ENCODE measurements at places on chromosomes 1 and 21.

DNA sequence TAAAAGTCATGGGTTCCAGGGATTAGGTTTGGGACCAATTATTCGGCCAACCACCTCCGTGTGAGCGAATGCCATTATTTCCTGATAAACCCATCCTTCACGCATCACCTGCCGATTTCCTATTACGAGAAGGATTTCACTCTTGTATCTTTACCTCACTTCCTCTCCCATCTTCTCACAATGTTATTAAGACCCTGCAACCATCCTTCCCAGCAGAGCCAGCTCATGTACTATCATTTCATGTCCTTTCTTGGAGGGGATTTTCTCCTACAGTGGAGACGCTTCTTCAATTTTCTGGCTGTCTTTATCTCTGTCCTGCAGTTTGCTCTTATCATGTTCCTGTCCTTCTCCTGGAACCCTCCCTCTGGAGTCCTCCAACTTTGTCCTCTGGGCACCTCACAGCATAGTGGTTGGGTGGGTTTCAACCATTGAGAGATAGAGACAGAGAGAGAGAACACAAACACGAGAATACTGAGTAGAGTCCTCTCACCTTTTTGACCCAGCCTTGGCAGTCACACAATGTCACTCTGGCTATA, 192.2 kb downstream of the DYRK1A start:
- DNase-seq = no peak

- DNase-seq = no peak
Measured at GRCh38 chr21:42766739-42767560, 112.4 kb downstream of the WDR4 start.

DNA sequence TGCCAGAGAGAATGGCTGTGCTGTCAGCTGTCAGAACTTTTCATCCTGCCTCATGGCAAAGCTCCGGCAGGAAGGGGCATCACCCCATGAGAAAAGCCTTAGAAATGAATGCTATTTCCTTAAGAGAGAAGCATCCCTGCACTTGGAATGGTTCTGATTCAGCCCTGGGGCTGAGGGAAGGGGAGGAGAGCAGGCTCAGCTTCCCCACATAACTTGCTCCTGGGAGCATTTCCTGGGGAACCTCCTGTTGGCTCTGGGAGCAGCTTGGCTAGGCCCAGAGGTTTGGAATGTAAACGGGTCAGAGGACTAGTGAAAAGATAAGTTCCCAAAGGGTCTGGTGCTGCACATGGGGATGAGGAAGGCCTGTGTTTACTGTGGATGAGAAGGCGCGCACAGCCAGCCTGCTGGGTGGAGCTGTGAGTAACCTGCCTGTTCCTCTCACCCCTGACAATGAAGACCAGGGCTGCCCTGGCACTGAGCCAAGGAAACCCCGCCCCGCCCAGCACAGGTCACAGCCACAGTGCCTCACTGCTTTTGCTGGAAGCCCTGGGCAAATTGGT, 5.0 kb downstream of the PRELP start:
- DNase-seq = peak; percentile 71

GRCh38 chr1:231776757-231777062, 150.1 kb downstream of the DISC1 start:
- no peak for DNase-seq

- DNase-seq = no peak
Measured at GRCh38 chr1:17377325-17377953, 5.4 kb downstream of the PADI6 start.

DNA sequence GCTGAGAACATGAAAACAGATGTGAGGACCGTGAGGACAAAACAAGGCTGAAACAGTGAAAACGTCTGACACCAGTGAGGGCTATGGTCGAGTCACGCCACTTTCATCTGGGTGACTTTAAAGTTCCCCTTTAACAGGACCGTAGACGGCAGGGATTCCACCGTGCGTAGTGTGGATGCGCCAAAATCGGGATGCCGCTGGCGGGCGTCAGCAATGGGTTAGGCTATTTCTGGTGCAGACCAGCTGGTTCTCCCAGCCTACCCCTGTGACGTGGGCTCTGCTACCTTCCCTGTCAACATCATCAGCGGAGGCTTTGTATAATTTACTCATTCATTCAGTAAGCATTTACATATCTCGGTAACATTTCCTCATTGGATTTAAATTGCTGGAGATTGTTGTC, 246.6 kb upstream of the AJAP1 start:
- no peak for DNase-seq

DNA sequence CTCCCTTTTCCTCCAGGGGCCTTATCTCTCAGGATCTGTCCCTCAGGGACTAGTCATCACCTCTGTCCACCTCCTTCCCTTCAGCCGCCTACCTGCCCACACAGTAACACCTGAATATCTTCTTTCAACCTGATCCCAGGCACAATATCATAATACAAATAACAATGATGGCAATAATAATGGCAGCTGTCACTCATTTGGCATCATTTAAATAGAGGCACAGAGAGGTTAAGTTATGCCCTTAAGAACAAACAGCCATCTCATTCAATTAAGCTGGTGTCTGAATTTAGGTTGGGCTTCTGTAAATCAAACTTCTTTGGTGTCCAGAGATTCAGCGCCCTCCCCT, 47.5 kb downstream of the AHDC1 start:
- DNase-seq = no peak

GRCh38 chr1:54649130-54649898, 7.7 kb downstream of the MROH7 start:
- DNase-seq = no peak

GRCh38 chr1:156486421-156487344, 13.9 kb downstream of the MEF2D start:
- no peak for DNase-seq

DNA sequence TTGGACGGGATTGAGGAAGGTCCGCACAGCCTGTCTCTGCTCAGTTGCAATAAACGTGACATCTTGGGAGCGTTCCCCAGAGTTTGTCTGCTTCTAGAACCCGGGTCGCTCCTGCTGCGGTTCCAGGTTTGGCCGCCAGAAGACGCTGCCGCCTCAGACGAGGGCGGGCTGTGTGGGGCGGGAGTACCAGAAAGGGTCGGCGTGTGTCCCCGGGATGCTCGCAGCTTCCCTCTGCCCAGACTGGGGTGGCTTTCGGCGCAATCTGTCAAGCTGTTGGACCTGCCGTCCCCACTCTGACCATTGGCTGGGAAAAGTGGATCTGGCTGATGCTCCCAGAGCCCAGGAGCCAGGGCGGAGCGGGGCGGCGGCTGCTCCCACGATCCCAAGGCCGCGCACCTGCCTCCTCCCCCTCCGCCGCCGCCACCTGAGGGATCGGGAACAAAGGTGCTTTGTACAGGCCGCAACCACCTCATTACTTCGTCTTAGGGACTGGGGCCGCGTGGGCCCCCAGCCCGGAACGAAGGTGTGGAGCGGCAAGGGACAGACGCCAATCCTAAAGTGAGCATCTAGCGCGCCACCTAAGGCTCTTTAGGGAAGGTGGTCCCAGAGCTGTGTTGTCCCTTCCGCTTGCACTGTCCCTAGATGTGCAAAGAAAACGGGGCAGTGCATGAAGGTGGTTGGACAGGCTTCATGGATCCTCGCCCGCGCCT, 683 bp upstream of the EFNA4 start:
- DNase-seq = peak; percentile 91

DNA sequence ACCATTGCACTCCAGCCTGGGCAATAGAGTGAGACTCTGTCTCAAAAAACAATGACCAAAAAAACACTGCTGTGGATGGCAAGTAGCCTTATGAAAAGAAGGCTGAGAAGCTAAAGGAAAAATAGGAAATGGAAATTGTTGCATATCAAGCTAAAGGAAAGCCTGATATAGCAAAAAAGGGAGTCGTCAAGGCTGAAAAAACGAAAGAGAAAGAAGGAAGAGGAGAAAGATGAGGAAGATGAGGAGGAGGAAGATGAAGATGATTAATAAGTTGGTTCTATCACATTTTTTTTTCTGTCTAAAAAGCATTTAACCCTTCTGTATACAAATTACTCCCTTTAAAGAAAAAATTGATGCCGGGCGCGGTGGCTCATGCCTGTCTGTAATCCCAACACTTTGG, 10.2 kb upstream of the PRDX1 start:
- no peak for DNase-seq

DNA sequence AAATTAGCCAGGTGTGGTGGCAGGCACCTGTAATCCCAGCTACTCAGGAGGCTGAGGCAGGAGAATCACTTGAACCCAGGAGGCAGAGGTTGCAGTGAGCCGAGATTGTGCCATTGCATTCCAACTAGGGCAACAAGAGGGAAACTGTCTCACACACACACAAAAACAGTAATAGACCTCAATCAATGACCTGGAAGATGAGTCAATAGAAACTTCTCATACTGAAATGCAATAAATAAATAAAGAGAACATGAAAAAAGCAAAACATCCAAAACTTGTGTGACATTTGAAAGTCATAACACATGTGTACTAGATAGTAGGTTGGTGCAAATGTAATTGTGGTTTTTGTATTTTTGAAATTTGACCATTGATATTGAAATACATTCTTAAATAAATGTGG, 1338.5 kb downstream of the AMY1C start:
- DNase-seq = no peak

GRCh38 chr21:45555557-45556301, 13.5 kb upstream of the SLC19A1 start:
- DNase-seq = peak; percentile 87

DNA sequence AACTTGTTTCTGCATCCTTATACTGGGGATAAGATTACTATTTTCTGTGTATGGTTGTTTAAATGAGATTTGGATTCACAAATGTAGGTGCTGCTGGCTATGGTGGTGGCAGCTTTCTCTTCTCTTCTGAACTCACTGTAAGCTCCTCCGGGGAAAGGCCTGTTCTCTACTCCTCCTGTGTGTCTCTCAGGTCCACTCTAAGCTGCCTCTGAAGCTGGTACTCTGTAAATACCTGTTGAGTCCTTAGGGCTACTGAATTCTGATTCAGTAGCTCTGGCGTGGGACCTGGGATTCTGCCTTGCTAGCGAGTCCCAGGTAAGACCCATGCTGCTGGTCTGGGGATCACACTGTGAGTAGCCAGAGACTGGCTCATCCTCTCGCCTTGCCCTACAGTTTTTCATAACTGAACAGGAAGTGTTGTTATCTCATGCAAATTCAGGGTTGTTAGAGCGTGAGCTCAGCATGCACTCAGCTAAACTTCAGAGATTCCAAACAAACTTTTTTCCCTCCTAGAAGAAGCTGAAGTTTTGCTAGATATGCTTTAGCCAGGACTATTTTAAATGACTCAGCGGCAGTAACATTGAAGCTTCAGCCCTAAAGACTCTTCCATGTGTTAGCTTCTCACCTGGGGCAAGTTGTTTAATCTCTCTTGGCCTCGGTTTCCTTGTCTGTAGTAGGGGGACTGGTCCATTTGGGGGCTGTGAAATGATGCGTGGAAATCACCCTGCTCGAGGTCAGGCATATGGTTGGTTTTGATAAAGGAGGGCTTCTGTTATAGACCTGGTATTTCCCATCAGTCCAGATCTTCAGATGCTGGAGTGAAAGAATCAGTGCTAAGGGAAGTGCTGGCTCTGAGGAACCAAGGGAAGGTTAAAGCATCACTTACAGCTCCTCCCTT, 271.5 kb upstream of the TMEM51 start:
- DNase-seq = no peak

DNA sequence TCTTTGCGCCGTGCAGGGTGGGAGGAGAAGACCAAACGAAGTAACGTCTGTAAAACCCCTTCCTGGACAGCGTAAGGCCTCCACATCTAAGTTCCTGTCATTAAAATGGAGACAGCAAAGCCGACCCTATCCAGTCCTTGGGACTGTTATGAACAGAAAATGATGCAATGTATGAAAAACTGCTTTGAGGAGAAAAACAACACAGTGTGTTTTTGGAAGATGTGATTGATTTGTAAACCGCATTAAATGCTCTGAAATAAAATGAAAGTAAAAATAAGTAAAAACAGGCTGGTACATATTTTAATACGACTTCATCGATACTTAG, 827 bp upstream of the URB1 start:
- no peak for DNase-seq

GRCh38 chr1:156623946-156624813, 5.0 kb downstream of the HAPLN2 start:
- peak; percentile 81 for DNase-seq

DNA sequence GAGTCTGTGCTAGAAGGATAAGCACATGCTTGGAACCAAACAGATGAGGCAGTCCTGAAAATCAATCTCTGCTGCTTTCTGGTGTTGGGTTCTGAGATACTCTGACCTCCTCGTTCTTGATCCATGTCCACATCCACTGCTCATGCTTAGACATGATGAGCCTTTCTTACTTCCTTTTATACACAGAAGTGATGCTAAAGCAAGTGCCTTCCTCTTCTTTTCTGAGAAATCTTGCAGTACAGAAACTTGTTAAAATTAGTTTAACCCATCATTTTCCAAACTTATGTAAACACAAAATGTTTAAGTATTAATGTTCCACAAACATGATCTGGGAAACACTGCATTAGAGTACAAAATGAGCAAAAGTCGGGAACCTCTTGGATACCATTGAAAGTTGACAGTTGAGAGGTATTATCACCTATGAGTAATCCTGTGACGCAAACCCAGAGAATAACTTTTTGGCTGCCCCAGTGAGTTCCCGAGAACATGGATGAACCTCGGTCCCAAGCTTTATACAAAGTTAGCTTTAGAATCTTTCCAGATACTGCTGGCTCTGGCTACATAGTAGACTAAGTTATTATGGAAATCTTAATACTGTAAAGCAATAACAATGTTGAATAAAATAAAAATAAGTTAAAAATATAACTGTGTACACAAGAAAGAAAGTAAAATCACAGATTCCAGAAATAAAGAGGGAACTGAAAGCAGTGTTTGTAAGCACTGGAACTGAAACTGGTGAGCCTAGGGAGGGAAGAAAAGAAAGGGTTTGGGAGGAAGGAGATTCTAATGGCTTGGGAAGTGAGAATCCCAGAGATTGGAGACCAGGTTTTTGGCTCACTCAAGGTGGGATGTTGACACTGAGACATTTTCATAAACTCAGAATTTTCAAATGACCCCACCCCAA, 429.3 kb upstream of the RUNX1 start:
- no peak for DNase-seq

GRCh38 chr1:6241107-6241886, 2.7 kb upstream of the HES3 start:
- DNase-seq = no peak
